ENCODE measurements at places on chromosomes 12 and 14.

DNA sequence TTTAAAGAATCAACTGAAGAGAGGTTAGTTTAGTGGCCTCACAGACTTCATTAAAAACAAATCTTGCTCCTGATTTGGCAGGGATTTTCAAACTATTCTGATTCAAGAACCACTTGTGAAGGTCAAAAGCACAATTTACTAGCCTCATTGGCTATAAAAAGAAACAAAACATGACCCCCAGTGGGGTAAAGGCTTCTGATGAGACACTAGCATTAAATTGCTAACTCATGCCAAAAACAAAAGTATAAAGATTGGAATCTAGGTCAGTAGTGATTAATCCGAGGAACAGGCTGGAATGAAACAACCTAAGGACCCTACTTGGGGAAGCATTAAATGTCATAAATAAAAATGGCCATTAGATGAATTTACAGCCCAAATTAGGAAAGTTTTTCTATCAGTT, 312.3 kb downstream of the PAWR start:
- no peak for DNase-seq

DNA sequence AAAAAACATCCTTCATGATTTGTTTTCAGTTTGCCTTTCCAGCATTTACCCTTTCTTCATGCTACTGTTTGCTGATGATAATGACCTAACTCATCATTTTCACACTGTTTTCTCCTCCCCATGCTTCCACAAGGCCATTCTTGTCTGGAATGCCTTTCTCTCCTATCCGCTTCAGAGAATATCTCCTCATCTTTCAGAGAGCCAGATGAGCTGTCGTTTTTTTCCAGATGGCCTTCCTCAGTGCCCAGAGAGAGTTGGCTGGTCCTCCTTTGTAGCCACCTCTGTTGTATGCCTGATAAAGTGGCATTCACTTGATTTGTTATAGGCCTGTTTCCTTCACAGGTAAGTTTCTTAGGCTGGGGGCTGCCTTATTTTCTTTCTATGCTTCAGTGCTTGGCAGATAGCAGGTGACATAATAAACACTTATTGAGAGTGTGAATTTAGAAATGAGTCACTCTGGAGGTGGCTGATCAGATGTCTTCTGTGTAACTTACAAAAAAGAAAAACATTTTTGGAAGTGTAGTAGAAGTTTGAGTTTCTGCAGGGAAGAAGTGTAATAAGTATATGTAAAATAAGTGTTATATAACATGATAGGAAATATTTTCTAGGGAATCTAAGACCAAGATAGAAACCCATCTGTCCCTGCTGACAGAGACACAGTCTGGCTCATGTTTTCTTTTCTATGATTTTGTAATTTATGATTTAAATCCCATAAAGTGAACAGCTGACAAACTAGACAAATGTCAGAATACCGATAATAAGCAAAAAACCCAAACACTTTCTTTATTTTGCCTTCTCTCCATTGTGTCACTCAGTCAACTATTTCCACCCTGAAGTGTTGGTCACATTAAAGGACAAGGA, 174.5 kb downstream of the DACT1 start:
- DNase-seq, result no peak

DNA sequence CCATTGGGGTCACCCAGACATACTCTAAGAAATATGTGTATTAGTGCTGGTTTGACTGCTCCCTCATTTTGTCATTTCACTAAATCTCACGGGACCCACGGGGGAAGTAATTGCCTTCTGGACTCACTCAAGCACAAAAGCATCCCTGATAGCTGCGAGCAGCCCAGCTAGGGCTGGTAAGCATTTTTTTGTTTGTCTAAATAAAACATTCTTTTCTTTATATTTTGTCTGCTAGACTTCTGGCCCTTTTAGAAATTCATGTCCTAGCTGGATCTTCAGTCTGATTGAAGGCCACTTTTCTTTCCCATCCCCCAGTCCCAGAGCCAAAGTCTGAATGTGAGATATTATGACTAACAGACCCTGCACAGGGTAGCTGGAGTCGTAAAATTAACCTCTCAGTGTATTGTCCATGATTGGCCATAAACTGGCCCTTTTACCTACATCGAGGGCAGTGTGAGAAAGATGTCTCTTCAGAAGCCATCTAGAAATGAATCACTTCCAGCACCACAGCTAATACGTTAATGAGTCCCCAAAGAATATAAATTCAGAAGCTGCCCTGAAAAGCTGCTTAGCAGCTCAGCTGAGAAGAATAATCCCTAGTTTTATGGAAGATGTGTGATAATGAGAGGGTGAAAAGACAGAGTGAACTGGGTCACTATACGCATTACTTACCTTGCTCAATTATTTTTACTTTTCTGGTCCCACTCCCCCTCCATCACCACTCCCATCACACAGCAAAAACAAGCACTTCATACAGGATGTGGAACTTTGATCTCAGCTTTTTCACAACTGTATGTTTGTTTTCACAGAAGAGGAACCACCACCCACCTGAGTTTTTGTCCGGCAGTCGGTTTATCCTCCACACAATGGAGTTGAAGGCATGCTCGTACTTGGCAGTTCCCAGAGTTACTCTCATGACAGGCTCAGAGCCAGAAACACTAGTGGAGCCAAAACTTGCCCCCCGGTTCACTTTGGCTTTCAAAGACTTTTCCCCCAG, 55.6 kb upstream of the GTF2A1 start:
- DNase-seq, result no peak

DNA sequence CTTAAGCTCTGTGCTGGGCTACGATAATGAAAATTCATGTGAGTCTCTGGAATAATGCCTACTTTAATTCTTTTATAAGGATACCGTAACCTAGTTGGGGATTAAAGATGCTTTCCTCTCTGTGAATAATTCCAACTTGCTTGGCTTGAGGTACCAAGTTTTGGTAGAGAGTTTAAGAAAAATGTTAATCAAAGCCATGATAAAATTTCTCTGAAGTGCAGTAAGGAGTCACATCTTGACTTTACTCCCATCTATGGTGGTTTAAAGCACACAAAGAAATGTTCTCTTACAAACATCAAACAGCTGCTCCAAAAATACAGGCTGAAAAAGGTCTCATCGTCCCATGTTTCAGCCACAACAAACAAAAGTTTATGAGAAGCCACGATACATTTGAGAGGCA, 284.8 kb upstream of the TBX3 start:
- DNase-seq, result no peak

DNA sequence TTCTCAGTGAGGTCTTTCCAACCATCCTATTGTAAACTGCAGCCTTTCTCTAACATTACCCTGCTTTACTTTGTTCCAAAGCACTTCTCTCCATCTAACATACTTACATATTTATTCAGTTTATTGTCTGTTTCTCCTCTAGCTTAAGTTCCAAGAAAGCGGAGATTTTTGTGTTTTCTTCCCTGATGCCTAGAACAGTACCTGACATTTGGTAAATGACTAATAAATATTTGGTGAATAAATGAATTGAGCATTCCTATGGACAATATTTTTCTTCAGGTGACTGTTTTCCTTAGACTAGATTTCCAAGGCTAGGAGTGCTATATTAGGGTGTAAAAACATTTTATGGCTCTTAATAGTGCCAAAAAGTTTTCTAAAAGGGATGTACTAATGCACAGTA, 2.4 kb downstream of the RACGAP1 start:
- DNase-seq, result no peak

DNA sequence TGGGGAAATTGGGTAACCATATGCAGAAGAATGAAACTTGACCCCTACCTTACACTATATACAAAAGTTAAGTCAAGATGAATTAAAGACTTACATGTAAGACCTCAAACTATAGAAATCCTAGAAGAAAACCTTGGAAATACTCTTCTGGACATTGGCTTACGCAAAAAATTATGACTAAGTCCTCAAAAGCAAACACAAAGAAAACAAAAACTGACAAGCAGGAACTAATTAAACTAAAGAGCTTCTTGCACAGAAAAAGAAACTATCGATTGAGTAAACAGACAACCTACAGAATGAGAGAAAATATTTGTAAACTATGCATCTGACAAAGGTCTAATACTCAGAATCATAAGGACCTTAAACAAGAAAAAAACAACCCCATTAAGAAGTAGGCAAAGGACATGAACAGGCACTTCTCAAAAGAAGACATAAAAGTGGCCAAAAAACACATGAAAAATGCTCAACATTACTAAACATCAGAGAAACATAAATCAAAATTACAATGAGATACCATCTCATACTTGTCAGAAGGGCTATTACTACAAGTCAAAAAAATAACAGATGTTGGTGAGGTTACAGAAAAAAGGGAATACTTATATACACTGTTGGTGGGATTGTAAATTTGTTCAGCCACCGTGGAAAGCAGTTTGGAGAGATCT, 37.0 kb upstream of the CFAP54 start:
- no peak for DNase-seq

GRCh38 chr14:65369560-65369959, 43.0 kb upstream of the FUT8 start:
- no peak for DNase-seq

DNA sequence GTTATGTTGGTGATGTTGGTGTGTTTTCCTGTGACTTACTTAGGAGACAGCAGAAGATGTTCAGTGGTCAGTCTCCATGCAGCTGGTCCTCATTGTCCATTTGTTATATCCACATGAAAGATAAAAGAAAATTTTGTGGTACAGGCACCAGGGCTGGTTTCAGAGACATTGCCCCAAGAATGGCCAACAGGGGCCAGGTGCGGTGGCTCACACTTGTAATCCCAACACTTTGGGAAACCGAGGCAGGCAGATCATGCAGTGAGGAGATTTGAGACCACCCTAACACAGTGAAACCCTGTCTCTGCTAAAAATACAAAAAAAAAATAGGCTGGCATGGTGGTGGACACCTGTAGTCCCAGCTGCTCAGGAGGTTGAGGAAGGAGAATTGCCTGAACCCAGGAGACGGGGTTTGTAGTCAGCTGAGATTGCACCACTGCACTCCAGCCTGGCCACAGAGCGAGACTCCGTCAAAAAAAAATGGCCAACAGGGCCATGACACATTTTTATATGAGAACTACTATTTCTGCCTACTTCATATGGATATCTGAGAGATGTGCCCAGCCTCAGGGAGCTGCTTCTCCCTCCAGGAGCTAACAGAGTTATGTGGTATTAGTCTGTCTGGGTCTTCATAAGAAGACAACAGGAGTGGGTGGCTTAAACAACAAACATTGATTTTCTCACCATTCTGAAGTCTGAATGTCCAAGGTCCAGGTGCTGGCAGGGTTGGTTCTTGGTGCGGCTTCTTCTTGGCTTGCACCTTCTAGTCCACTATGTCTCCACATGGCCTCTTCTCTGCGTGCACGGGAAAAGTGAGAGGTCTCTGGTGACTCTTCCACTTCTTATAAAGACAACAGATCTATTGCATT, 821.7 kb downstream of the TMEM121 start:
- DNase-seq, result no peak

GRCh38 chr14:24243336-24243836, 963 bp upstream of the TINF2 start:
- no peak for DNase-seq

DNA sequence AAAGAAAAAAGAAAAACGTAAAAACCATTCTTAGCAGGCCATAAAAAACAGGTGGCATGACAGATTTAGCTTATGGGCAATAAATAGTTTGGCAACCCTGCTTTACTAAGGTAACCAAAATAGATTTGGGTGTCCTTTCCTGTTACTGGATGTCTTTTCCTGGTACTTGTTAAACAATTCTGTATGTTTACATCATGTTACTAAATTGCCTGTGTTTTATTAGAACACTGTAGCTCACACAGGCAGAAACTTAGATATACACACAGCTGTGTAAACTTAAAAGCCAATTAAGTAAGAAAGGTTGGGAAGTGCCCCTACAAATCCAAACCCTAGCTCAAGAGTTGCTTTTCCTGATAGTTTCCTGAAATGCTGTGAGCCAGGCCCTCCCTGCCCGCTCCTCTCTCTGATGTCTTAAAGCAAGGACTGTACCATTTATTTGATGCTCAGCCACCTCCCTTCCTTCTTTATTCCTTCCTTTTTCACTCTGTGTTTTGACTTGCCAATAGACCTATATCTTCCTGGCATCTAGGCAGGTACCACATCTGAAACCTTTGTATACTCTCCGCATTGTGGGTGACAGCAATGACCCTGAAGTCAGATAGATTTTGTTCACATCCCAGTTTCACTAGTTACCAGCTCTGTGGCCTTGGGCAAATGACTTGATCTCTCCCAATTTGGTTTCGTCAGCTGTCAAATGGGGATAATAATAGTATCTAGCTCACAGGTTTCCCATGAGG, 3.7 kb upstream of the CAMKK2 start:
- no peak for DNase-seq

DNA sequence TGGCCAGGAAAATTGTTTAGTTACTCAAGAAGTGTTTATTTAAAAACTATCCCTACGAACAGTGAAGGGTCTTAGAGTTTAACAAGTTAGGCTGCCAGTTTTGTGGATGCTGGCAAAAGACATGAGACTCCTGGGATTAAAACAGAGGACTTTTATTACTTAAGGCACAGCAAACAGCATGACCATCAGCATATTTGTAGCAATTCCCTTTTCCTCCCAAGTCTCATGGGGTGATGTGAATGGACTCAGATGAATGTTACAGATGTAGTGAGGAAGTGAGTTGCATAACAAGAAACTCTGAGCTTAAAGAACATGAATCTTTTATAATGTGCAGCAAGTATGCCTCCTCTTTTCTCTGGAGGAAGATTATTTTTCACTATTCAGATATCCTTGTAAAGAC, 695.8 kb downstream of the RPS29 start:
- no peak for DNase-seq
